ENCODE measurements at places on chromosomes 6 and 20.

DNA sequence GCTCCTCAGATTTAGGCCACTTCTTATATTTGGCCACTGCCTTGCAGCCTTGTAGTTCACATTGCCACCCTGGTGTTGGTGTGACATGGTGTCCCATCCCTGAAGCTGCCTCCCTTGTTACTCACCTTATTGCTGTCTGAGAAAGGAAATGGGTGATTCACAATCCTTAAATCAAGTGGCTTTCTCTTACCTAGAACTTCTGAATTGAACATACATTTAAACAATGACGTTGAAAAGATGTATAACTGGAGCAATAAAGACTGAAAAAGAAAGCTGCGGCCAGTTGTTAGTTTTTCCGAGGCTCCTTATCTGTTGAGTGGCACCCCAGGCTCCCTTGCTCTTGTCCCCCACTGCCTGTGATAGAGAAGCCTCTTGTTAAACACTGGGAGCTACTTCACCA, 28.8 kb upstream of the GNRH2 start:
- DNase-seq, result no peak

GRCh38 chr6:106849676-106850332, 124.7 kb downstream of the CD24 start:
- DNase-seq, result no peak

DNA sequence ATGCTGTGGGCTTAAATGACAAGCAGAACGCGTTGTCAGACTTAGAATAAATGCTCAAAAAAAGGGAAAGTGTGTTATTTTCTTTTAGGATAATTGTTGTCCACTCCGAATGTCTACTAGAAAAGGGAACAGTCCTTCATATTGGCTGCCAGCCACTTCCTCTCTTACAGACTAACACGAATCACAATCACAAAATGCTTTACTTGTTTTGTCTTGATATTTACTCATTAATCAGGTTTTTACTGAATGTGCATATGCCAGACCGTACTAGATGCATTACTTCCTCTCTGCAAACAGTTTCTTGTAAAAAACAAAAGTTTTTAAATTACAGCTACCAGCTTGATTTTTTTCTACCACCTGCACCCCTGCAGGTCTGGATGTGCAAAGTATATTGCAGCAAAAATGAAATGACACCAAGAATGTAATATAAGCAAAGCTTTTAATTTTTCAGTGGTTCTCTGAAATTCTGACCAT, 821 bp downstream of the DHX35 start:
- DNase-seq, result no peak

DNA sequence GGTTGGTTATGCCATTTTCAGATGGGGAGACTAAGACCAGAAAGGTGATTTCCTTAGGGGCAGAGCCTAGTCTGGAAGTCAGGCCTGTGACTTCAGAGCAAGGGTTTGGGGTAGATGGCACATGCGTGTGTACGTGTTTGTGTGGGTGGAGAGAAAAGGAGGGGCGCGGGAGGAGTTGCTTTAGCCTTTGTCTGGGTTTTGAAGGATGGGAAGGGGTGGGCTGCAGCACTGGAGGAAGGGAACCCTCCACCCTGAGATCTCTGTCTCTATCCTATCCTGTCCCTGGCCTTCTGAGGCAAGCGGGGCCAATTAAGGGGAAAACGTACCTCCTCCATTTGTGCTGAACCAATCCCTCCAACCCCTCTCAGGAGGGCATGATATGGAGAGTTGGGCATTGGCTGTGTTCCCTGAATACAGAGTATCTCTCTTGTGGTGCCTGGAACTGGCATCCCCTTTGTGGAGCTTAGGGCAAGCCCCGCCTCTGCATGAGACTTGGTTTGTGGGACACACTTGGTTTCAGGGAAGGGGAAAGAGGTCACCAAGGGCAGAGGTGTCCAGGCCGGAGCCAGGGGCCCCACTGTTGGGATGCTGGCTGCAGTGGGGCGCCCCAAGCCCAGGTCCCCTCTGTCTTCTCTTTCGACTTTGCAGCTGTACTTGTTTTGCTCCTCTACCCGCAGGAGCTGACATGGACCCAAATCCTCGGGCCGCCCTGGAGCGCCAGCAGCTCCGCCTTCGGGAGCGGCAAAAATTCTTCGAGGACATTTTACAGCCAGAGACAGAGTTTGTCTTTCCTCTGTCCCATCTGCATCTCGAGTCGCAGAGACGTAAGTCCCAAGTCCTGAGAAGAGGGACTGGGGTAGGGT, at the start of gene DBNDD2:
Gene DBNDD2 (plus strand): TSS at position 507 of the 863 bp plus-strand sequence. CDS start 179 bp downstream, at position 686.
- no peak for DNase-seq

DNA sequence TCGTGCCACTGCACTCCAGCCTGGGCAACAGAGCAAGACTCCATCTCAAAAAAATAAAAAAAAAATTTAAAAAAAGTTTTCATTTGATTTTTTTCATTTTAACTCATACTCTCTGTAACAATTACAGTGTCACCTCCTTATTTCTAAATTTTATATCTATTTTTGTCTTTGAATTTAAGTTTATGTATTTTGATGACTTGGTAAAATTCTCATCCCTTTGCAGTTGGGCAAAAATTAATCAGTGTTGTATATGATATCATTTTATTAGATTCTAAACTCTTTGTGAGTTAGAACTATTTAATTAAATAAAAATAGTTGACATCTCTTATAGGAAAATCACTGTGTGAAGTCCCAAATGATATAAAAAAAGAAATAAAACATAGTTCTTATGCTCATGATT, 270.7 kb downstream of the PLCB1 start:
- DNase-seq, result no peak

DNA sequence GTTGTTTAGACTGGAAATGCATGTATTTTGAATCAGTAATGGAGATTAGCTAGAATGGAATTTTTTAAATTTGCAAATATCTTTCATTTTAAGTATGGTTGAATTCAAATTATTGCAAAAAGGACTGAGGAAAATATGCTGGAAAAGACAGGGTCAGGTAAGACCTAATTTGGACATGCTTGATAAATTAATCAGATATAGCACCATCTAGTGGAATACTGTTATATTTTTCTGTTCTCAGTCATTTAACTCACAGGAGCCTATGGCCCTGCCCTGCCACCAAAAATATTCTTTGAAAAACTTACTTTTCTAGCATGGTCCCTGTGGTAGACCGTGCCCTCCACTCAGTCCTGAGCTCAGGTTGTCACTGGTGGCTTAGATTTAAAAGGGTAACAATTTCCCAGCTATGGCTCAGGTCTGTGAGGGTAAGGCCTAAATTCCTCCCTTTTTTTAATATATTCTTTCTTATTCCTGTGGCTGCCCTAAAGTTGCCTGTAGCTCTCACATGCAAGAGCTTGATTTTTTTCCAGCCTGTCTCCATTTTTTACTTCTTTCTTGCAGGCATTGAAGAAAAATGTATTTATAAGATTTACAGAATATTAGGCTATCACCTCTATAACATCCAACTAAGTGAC, 25.3 kb upstream of the KIAA1586 start:
- DNase-seq, result peak; percentile 64

DNA sequence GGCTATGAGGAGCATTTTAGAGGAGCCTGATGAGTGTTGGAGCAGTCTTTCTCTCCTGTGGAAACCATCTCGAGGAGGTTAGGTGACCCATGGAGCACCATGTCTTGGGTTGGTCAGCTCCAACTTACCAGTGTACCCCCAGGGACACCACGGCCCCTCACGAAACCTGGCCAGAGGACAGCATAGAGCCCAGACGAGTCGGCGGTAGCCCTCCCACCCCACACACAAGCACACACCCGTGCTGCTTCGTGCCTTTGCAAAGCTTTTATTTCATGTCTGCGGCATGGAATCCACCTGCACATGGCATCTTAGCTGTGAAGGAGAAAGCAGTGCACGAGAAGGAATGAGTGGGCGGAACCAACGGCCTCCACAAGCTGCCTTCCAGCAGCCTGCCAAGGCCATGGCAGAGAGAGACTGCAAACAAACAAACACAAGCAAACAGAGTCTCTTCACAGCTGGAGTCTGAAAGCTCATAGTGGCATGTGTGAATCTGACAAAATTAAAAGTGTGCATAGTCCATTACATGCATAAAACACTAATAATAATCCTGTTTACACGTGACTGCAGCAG, 53.6 kb downstream of the EZR start:
- DNase-seq, result no peak

DNA sequence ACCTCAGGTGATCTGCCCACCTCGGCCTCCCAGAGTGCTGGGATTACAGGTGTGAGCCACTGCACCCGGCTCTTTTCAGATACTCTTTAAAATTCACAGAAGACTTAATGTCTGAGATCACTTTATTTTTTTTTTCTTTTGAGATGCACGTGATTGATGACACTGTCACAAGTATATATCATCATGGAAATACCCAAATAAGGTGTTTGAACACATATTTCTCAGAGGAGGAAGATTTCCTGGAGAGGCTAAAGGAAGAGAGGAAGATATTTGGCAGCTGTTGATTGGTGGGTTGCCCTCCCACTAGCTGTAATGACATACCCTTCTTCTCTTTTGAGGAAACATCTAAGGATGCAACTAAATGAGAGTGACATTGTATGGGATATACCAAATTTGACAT, 225.9 kb upstream of the CITED2 start:
- peak; percentile 29 for DNase-seq

- no peak for DNase-seq
Observed at GRCh38 chr6:113276601-113277000, 580.5 kb upstream of the MARCKS start.

GRCh38 chr20:14536738-14537137, 199.3 kb upstream of the FLRT3 start:
- DNase-seq, result no peak

- peak; percentile 87 for DNase-seq
Observed at GRCh38 chr6:44172731-44173500, 14.3 kb downstream of the CAPN11 start.

GRCh38 chr6:157372501-157373280, 8.3 kb upstream of the ZDHHC14 start:
- DNase-seq, result no peak

DNA sequence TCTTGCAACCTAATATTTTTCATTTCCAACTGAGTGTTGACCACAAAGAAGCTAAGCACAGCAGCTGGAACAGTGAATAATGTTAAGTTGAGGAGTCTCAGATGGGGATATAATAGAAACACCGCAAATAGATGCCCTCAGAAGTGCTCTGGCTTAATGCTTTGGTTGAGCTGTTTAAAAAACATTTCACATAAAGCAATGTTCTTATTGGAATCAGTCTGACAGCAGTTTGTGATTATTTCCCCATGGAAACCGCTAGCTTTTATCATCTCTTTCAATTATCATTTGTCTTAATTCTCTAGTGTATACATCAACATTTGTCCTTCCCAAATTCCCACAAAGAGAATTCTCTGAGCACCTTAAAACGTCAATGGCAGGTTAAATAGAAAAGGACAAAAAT, 30.8 kb downstream of the METTL24 start:
- DNase-seq, result no peak

DNA sequence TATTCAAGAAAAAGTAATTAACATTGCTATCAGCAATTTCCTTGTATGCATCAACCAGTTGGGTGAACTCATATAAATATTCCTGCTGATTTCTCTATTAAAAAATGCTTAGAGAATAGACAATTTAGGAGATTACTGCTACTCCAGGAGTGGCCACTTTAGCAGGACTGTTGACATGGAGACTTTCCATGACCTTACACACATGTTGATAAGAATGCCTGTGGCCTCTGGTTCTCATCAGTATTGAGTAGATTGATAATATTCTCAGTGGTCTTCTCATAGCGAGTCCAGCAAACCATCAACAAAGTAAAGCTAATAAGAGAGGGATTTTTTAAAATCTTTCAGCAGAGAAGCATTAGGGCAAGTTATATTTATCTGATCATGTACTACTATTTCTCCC, 208.4 kb upstream of the MARCKS start:
- DNase-seq, result no peak

DNA sequence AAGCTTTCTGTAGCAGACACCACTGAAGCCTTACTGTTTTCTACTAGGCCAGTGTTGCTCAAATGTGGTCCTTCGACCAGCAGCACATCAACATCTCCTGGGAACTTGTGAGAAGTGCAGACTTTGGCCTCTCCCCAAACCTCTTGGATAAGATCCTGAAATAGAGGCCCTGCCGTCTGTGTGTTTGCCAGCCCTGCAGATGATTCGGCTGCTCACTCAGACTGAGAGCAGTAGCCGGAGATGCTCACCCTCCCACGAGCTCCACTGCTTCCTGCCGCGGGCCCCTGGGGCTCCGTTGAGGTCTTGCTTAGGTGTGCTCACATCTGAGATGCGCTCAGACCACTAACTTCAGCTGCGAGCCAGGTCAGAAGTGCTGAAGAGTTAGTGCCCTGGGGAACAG, 129.5 kb upstream of the SSTR4 start:
- no peak for DNase-seq

DNA sequence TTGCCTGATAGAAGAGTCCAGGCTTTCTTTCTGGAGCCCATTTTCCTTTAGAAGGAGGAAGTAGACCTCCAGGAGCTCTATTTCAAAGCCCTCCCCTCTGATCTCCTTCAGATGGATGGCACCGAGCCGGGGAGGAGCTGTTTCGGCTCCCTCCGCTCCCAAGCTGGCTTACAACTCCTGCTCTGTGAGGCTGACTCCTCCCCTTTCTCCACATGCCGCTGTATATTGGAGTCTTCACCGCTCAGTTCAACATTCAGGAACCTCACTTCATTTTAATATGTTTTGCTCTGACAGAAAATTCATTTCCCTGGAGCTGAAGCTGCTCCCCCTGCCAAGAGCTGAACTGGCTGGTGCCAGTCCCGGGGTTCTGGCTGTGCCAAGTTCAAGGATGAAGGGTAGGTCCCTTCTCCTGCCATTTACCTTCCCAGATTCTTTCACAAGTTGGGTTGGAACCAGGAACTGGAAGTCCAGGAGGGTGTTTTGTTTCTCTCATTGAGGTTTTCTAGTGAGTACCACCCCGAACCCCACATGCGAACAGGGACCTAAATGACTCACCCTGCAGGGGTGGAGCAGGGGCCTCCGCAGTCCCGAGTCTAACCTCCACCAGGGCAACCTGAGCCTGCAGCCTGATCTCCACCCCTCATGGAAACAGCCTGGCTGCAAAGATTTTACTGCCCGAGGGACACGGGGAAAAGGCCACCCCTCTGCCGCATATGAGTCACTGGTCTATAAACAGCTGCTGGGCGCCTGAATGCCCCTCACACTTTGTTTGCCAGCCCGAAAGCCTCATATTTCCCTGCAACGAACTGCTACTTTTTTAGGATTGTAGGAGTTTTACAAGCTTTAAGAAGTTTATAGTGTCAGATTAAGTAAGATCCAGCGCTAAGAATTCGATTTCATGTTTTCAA, 68.6 kb upstream of the FOXA2 start:
- no peak for DNase-seq

DNA sequence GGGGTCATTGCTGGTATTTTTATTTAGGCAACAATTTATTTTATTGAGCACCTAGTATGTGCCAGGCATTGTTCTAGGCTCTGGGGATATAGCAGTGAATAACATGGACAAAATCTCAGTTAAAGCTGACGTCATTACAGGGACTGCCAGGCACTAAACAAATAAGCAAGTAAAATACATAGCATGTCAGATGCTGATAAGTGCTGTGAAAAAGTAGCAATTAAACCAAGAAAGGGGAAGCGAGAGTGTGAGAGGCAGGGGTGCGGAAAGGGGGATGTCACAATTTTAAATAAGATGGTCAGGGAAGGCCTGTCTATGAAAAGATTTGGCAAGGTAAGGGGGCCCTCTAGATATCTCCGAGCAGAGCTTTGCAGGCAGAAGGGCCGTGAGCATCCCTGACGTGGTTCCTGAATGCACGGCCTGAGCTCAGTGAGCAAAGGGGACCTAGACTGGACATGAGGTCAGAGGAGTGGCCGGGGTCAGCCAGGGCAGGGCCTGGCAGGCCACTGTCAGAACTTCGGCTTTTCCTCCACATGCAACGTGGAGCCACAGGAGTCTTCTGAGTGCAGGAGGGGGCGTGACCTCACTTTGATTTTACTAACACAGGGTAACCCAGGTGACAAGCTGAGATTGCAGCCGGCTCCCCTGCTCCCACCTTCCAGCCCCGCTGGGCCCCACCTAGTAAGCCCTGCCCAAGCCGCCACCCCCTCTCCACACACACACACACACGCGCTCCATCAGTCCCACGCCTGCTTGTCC, 24.2 kb upstream of the SIRPA start:
- DNase-seq, result no peak

Data from erythroblast (primary cell).